ENCODE measurements at places on chromosomes 3 and 15.
A peak's percentile ranks its signal among the peaks of the same experiment; 100 is the strongest.

GRCh38 chr15:58438956-58439355 is 7.2 kb downstream of the LIPC start:
- H3K4me1 ChIP-seq = peaks cover 35% of the 10 kb centered on the region
- no peak overlapping the region for H3K27ac ChIP-seq
- no peak for DNase-seq
- H3K4me3 ChIP-seq = no peak overlapping the region
- H3K27me3 ChIP-seq = no peaks in the 10 kb centered on the region

DNA sequence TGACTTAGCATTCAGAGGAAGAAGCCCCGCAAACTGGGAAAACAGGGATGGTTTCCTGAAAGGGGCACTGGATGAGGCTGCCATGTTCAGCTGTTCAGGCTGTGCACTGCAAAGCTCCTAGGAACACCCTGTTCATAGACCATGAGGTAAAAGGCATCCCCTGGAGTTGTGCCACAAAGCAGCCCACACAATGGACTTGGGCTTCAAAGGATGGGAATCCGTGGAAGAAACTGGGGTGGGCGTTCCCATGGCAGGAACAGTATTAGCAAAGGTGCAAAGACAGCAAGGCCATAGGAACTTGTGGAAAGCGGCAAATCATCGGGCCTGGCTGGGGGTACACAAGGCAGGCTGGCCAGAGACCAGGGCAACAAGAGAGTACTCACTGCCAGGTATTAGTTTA is 8.9 kb downstream of the OXTR start:
- no peak overlapping the region for H3K27ac ChIP-seq
- no peaks in the 10 kb centered on the region for H3K36me3 ChIP-seq
- DNase-seq = no peak

DNA sequence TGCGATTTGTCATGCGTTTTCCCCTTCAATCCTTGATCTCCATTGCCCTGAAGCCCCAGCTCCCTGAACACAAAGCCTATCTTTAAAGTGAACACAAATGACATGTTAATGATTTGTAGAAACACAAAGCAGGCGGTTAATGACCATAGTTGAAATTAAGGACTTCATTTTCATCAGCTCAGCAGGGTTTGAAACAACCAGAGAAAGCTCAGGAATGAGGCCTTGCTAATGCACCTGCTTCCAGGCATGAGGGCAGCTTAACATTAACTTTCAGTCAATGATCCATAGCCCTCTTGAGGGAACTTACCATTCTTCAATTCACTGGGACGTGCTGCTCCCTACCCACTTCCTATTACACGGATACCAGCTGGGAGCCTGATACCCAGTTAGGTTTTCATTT is 427.2 kb upstream of the CBLB start:
- no peak overlapping the region for H3K27ac ChIP-seq
- no peaks in the 10 kb centered on the region for H3K36me3 ChIP-seq
- H3K27me3 ChIP-seq = no peaks in the 10 kb centered on the region
- no peak for DNase-seq

- DNase-seq = no peak
- H3K36me3 ChIP-seq = no peaks in the 10 kb centered on the region
- no peaks in the 10 kb centered on the region for H3K27me3 ChIP-seq
- no peak overlapping the region for H3K4me3 ChIP-seq
Observed at GRCh38 chr15:59301527-59301926, 71.1 kb downstream of the MYO1E start.

- no peaks in the 10 kb centered on the region for H3K27me3 ChIP-seq
- H3K4me3 ChIP-seq = no peak overlapping the region
- no peak overlapping the region for H3K27ac ChIP-seq
- no peaks in the 10 kb centered on the region for H3K36me3 ChIP-seq
Observed at GRCh38 chr15:70237626-70238025, 139.9 kb upstream of the TLE3 start.

DNA sequence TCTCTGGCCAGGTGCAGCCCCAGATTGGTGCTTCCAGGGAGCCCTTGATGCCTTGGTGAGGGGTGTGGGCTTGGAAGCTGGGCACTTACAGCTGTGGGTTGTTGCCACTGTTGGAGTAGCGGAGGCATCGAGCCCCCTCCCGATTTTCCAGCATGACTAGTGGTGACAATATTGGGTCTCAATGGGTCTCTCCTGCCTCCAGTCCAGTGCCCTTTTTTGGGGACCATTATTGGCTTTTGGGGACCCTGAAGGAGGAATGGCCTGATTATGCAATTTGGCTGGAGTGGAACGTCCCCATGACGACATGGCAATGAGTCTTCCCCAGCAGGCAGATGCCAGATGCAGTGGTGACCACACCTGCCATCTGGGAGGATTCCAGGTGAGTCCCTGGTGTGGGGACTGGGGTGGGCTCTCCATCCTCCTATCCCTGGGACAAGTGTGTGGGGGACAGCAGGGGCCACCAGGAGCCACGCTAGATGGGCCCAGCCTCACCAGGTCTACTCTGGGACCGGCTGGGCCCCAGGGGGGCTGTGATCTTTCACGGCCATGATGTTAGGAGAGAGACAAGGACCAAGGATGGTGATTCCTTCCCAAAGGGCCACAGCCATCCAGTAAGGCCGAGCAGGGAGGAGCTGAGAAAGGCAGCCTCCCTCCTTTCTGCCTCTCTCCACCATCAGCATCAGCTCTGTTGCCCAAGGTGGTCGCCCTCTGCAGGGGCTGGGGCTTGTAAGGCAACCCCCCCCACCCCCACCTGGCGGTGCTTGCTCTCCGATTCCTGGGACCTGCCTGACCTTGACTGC is 196.8 kb downstream of the GOLGA6L6 start:
- no peak overlapping the region for H3K27ac ChIP-seq
- no peaks in the 10 kb centered on the region for H3K4me1 ChIP-seq
- no peak overlapping the region for H3K4me3 ChIP-seq
- DNase-seq = peak; percentile 88
- H3K27me3 ChIP-seq = no peaks in the 10 kb centered on the region
- no peaks in the 10 kb centered on the region for H3K36me3 ChIP-seq

Measured in vagina (tissue), 2 donors.